SHP77 (cell line): ENCODE measurements at places on chromosomes 5 and 9.

- no peak for DNase-seq
Observed at GRCh38 chr9:130260816-130261765, 4.5 kb upstream of the HMCN2 start.

DNA sequence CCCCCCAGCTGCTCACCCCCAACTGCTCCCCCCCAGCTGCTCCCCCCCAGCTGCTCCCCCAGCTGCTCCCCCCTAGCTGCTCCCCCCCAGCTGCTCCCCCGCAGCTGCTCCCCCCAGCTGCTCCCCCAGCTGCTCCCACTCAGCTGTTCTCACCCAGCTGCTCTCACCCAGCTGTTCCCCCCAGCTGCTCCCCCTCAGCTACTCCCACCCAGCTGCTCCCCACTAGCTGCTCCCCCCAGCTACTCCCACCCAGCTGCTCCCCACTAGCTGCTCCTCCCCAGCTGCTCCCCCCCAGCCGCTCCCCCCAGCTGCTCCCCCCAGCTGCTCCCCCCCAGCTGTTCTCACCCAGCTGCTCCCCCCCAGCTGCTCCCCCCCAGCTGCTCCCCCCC lies 22.8 kb upstream of the AHRR start:
- no peak for DNase-seq

- no peak for DNase-seq
Observed at GRCh38 chr9:20290257-20290656, 332.0 kb downstream of the MLLT3 start.

GRCh38 chr5:136174021-136174659 lies 18.8 kb downstream of the SMIM32 start:
- peak; percentile 38 for DNase-seq

- no peak for DNase-seq
Observed at GRCh38 chr5:150498501-150498900, 9.4 kb upstream of the NDST1 start.

GRCh38 chr9:88652876-88653275 lies 117.9 kb downstream of the NXNL2 start:
- no peak for DNase-seq

DNA sequence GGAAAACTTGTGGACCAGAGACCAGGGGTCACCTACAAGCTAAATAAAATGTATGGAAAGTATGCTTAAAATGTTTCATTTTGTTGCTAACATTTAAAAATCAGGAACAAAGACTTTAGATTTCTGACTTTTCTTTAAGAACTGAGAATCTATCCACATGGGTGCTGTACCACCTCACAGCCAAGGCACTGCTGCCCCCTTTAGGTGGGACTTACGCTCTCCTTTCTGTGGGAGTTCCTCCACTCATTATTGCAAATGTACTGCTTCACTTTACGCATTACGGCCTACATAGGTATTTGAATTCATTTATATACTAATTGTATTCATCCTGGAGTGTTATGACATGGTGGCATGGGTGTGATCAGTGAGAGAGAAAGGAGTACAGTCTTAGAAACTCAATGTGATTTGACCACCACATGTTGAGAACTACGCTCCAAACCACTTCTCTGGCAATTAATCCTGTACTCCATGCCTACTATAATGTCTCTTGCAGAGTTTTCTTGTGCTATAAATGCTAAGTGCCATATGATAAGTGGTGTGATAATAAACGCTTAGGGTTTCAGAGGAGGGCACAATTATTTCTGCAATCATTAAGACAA lies 24.7 kb upstream of the CETN3 start:
- peak; percentile 12 for DNase-seq

- no peak for DNase-seq
Observed at GRCh38 chr5:129379406-129379805, 80.7 kb upstream of the ADAMTS19 start.

- DNase-seq = no peak
Observed at GRCh38 chr9:108322326-108323098, 533.3 kb downstream of the ACTL7B start.

DNA sequence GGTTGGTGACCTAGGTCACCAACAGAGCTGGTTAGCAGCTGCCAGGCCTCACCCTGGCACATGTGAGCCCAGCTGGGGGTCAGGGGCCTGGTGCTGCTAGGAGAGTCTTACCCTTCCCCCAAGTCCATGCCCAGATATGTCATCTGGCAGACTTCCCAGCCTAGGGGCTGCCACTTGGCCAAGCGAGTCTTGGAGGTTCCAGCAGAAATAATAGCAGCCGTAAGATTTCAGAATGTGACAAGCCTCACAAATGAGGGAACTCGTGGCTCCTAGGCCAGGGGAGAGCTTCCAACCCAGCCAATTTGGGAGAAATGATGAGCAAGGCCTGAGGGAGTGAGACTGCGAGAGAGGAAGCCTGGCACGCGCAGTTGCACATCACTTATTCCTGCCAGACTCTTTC lies 11.1 kb downstream of the URM1 start:
- no peak for DNase-seq

GRCh38 chr9:89375191-89375760 lies 57.0 kb downstream of the SECISBP2 start:
- DNase-seq = no peak
